ENCODE measurements at places on chromosomes 1 and 21. TPM values are rescaled to one million over a fixed set of nuclear protein-coding genes. Genes with fewer than 3 reads are reported as not detected.
A peak's percentile ranks its signal among the peaks of the same experiment; 100 is the strongest.

CD164L2 gene
- 0.63 TPM for total RNA-seq

HJV gene
- total RNA-seq, result not detected

GPR3 gene
- total RNA-seq, result 0.38 TPM

KCNJ15 gene
- 142 TPM for total RNA-seq

MTMR11 gene
- total RNA-seq, result 24.7 TPM

HSPA6 gene
- total RNA-seq, result 5.5 TPM

PLXNA2 gene
- total RNA-seq, result 27.9 TPM

GPBP1L1 gene
- 146 TPM for total RNA-seq

FMO4 gene
- total RNA-seq, result 10.6 TPM

AIRE gene
- 0.25 TPM for total RNA-seq

DNA sequence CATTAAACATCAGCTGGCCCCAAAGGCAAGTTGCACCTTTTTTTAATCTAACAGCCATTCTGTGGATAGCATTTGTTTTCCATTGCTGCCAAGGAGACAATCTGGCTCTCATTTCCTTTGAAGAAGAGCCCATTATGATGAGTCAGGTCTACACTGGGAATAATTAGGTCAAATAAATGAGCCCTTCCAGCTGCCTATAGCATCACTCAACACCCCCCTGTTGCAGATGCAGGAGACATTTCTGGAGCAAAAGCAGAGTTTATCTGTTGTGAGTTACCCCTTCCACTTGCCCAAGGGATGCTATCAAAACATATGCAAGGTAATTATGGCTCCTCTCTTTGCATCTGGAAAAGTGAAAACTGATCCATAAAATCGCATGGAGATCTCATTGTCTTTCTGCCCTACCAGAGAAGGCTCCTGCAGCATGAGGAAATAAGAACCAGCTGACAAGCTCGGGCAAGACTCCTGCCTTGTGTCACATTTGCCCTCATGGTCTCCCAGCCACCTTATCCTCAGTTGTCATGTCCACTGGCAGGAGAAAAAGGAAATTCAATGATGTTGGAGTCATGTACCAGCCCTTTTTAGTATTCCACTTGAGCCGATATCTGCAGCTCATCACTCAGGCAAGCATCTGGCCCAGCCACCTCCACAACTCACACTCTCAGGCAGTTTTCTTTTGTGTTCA is 135.9 kb downstream of the SLC30A10 start:
- DNase-seq, result no peak

- DNase-seq, result peak; percentile 14
Observed at GRCh38 chr21:28522014-28522799, 470.5 kb downstream of the LTN1 start.

GRCh38 chr21:26154753-26155152 is 15.8 kb downstream of the APP start:
- no peak for DNase-seq

DNA sequence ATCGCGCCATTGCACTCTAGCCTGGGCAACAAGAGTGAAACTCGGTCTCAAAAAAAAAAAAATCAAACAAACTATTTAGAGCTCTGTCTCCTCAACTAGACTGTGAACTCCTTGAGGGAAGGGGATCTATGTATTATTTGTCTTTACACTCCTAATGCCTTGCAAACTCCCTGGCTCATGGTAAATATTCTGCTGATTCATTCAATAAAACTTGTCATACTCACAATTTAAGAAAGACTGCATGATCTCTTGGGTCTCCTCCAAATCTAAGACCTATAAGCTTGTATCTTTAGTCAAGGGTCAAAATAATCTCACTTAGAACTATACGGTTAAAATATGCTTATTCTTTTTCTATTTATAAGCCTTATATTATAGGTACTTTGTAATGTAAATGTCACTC is 90.3 kb upstream of the NR5A2 start:
- no peak for DNase-seq

GRCh38 chr1:54227091-54227602 is 27.2 kb downstream of the MRPL37 start:
- peak; percentile 76 for DNase-seq

DNA sequence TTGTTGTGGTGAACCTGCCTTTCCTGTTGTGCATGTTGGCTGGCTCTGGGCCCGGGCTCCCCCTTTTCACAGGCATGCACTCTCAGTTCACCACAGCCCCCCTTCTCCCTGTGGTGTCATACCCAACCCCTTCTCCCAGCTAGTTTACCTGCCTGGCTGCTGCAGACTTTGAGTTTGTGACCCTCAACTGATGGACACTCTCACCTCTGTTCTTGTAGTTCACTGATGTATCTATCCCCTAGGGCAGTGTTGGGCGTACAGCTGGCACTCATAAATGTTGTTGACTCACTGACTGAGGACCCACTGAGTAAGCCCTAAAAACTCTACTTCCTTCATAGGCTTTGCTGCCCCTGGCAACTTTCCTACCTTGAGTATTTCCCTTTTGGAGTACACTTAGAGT is 54.9 kb downstream of the WDR64 start:
- no peak for DNase-seq

- no peak for DNase-seq
Observed at GRCh38 chr1:170424346-170424745, 107.6 kb upstream of the GORAB start.

GRCh38 chr1:18597160-18598042 is 33.2 kb upstream of the PAX7 start:
- DNase-seq, result peak; percentile 74

DNA sequence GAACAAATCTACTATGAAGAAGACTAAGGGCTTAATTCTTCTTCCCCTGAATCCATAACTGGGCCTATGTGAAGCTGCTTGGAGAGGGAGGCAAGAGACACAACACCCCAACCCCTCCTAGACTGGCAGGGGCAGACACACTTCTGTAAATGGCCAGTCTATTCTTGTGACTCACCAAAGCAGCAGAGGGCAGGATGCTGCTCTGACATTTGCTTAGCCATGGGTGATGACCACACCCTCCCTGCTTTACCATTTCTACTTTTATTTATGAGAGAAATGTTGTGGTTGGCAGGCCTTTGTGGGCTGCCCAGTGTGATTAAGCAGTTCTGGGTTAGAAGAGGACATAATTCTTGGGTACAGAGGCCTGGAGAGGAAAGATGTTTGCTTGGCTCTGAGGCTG is 189.8 kb upstream of the DPYD start:
- DNase-seq, result no peak

GRCh38 chr1:43604192-43604591 is 45.8 kb upstream of the KDM4A start:
- DNase-seq, result no peak

DNA sequence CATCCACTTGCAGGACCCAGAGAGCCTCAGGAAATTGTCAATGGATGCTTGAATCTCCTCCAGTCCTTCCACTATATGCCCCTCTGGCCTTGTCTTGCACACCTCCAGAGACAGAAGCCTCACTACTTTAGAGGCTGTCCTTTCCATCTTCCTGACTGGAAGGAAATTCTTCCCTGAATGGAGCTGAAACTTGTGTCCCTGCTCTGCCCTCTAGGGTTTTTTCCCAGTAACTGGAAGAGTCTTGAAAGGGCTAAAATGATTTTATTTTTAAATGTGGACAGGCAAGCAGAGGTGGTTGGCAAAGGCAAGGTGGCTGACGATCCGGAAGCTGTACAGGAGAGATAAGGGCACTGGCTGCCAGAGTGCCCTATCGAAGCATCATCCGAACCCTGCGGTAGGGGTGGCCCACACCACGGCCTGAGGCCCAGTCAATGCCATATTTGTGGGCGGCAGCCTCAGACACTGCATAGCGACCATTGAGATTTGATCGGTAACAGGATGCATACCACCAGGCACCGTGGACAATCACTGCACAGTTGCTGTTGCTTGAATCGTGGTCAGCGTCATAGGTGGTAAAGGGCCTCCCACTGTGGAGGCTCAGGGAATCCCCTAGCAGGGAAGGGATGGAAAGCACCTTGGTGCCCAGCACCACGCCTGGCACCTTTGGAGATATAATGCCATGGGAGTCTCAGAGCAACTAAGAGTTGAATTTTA is 2.3 kb upstream of the MAP3K6 start:
- DNase-seq, result no peak

DNA sequence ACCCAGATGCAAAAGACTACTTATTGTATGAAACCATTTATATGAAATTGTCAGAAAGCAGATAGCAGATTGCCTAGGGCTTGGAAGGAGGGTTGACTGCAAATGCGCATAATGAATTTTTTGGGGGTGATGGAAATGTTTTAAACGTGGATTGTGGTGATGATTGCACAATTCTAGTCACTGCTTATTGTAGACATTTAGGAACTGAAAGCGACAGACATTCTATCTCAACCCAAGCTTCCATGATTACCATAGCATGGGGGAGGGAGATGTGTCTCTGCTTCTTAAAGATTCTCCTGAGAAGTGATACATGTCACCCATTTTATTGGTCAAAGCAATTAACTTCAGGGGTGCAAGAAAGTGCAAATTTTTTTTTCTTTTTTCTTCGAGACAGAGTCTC is 2.8 kb upstream of the MTF2 start:
- DNase-seq, result no peak

DNA sequence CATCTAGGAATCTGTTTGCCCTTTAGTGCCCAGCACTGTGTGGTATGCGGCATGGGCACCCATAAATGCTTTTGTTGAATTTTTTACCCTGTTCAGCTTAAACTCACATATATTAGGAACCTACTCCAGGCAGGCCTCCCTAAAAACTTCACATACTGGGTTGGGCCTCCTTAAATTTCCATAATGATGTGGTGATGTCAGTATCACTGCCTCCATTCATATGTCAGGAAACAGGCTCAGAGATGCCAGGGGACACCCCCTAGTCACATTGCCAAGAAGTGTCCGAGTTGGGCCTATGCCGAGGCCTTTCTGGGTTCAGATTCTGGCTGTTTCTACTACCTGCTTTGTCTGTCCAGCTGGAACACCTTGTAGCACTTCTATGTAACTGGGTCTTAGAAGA is 55.7 kb upstream of the RUNX3 start:
- DNase-seq, result no peak
